ENCODE measurements at places on chromosomes 12 and 14.
A peak's percentile ranks its signal among the peaks of the same experiment; 100 is the strongest.

DNA sequence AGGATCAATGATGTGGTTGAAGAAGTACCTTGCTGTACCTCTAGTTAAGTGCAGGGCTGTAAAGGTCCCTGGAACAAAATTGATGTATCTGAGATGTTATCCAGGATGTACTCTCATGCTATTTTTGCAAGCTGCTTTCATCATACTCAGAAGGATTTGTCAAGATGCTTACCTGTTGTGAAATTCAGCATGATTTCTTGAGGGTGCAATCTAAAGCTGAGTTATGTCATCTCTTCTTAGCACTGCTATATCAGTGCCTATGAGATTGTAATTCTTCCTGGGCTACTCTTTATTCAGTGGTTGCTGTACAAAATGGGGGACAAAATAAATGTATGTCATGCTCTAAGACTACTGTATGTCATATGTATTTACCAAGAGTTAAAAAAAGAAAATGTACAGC, 340.7 kb upstream of the LMO3 start:
- no peak for DNase-seq

- no peak for DNase-seq
Measured at GRCh38 chr14:46964378-46964777, 312.8 kb upstream of the RPL10L start.

DNA sequence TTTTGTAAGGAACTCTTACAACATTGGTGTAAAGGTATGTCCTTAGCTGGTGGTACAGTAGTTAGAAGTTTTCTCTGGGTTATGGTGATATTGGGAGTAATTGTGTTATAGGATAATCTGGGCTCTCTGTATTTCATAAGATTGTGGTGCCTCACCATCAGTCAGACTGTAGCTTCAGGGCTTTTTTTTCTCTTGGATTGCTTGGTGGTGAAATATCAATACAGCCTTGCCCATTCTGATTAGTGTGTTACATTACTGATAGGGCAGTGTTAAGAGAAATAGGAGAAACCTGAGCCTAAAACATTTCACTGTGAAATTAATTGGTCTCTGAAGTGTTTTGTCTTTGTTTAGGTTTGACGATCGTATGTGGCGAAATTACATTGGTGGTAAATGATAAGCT, 71.0 kb downstream of the RCOR1 start:
- no peak for DNase-seq

GRCh38 chr12:100942984-100943749, 148.6 kb downstream of the ANO4 start:
- DNase-seq, result no peak

DNA sequence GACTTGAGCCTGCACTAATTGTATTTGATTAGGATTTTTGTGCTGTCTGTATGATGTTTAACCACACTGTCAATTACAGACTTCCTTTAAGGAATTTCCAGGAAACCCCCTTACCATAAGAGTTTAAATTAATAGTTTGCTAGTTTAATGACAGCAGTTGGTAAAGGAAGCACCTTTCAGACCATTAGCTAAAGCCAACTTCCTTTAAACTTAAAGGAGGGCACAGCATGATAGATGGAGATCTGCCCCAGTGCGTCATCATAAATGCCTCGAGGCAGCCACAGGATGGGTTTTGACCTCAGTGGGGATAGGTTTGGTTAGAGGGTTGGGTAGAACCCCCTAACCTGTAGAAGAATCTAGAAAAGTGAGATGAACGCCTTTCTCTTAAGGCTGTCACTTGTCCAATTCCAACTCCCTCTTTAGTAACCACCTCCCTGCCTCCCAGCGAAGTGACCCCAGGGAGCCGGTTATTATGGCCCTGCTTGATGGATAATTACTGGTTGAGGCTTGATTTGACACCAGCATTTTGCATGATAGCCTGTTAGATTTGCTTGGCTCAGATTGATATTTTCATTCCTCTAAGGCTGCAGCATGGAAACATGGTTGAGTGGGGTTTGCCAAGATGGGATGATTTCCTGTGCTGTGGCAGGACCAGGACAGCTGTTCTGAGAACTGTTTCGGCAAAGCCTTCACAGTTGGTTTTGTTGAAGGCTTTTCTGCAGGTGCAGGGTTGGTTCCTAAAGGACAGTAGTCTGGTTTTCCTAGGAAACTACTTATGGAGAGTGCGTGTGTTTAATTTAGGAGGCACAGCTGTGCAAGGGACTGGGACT, 62.7 kb downstream of the CHST11 start:
- DNase-seq, result peak; percentile 57

DNA sequence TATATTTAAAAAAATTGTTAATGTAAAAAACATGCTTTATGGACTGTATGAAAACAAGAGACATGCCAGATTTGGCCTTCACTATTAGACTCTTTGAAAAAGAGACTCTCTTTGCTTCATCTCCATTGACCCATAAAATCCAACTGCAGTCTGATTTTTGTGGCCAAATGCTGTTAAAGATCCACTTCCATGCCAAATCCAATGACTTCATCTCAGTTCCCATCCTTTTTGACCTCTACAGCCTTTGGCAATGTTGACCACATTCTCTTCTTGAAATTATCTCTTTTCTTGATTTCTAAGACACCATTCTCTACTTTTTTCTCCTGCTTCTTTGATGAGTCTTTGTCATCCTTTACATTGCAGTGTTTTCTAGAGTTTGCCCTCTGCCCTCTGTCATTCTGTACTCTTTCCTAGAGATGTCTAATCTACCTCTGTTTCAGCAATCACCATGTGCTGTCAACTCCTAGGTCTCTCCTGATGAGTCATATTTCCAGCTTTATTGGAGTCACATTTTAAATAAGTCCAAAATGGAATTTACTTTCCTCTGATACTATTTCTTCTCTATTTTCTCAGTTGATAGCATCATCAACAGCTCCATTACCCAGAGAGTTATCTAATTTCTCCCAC, 2.4 kb downstream of the TMPRSS12 start:
- no peak for DNase-seq

- no peak for DNase-seq
Measured at GRCh38 chr14:22837114-22837749, 847 bp downstream of the MMP14 start.

DNA sequence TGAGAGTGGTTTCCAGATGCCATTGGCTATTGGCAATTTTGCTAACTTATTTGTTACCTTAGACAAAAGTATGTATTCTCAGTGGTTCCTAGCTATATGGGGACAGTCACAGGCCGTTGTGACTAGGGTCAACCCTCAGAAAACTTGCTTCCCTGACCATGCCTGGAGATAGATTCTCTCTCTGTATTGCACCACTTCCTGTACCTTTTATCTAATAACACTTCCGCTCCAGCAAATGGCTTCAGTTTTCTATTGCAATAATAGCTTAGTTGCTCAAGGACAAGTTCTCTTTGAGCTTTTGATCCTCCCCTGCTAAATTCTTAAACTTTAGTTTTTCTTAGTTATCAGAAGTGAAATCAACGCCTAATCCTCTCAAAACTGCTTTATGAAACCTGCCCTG, 338.0 kb downstream of the RMST start:
- DNase-seq, result no peak

DNA sequence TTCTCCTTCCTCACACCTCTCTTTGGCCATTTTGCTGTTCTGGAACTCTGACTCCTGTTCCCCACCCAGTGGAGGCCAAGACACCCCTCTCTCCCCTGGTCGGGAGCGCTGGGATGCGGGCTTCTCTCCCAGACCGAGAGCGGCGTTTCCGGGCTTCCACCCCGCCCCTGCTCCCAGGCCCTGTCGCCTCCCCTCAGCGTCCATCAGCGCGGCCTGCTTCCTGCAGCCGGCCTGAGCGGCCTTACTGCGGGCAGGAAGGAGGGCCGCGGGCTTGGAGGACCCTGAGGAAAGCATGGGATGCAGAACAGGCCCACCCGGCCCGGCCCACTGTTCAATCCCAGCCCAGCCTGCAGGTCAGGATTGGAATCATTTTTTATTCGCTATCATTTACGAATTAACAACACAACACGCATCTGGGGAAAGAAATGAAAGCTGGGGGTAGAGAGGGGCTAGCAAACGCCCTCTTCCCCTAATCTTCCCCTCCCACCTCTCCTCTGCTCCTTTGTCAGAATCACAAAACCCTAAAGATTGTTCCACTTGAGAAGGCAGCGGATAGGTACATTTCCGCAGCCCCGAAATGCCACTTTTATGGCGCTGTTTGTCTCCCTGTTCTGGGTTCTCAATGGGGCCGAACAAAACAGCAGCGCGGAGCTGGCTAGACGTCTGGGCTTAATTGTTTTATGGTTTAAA, 3.8 kb upstream of the HOXC8 start:
- no peak for DNase-seq

- DNase-seq, result no peak
Measured at GRCh38 chr12:2378835-2379330, 326.1 kb downstream of the CACNA1C start.

DNA sequence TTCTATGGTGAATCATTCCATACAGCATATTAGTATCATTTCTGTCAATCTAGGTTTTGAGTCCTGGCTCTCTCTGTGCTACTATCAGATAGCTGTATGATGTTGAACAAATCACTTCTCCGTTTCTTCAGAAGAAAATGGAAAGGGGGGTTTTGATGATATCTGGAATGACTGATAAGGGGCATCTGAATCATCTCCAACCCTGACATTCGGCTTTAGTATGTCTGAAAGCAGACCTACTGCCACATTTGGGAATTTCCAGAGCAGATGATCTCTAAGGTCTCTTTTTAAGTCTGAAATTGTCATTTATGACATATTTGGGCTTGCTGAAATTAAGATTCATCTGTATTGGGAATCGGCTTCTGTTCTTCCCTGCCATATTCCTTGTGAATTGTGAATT, 10.1 kb downstream of the MLF2 start:
- no peak for DNase-seq

GRCh38 chr14:104656014-104656714, 33.3 kb upstream of the INF2 start:
- DNase-seq, result no peak

GRCh38 chr14:102225936-102226335, 79.0 kb downstream of the MOK start:
- DNase-seq, result no peak

- DNase-seq, result no peak
Measured at GRCh38 chr12:3293446-3294161, 197.4 kb upstream of the PRMT8 start.

DNA sequence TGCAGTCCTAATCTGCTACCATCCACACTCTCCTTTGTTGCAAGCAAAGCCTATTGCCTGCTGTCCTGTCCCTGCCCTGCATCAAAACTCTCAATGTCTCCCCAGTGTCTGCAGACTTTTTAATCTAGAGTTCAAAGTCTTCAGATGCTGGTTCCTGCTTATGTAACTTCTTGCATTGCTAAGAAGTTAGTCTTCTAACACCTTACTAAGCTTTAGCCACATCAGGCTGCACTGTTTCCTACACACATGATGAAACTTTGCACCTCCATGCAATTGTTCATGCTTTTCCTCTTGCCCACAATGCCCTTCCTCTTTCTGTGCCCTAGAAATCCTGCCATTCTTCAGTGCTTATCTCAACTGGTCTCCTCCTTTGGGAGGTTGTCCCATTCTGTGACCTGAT, 16.2 kb upstream of the DICER1 start:
- no peak for DNase-seq

GRCh38 chr12:131984334-131984733, 34.6 kb downstream of the EP400 start:
- no peak for DNase-seq

GRCh38 chr14:81682134-81682533, 148.5 kb upstream of the SEL1L start:
- DNase-seq, result no peak

GRCh38 chr12:47852096-47852571, 32.4 kb upstream of the HDAC7 start:
- no peak for DNase-seq

DNA sequence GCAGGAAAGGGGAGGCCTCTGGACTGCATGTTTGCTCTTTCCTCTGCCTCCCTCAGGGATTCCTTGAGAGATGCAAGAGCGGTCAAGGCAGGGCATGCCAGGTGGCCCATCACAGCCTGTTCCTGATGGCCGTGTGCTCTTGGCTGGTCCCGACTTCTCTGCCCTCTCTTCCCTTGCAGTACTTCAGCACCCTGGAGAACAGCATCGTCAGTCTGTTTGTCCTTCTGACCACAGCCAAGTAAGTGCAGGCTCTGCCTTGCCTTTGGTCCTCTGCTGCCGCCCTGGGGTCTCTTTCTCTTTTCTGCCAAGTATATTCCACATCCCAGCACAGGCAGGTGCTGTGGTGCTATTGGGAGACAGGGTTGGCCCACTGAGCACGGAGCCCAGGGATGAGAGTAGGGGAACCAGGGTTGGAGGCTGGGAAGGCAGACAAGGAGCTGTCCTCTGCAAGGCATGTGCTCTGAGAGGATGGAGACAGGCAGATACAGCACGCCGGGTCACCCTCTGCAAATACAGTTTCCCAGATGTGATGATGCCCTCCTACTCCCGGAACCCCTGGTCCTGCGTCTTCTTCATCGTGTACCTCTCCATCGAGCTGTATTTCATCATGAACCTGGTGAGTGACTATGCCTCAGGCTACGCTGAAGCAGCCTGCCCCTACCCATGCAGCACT, 51.9 kb downstream of the TPCN1 start:
- DNase-seq, result no peak

DNA sequence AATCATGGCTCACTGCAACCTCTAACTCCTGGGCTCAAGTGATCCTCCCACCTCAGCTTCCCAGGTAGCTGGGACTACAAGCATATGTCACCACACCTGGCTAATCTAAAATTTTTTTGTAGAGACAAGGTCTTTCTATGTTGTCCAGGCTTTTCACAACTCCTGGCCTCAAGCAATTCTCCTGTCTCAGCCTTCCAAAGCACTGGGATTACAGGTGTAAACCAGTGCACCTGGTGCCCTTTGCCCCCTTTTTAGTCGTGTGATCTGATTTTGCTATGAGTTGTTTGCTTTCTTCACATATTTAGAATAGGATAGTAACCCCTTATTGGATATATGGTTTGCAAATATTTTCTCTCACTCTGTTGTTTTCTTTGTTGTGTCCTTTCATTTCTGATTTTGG, 1.7 kb upstream of the RAD52 start:
- no peak for DNase-seq

- no peak for DNase-seq
Measured at GRCh38 chr12:114661245-114661644, 22.7 kb downstream of the TBX3 start.

GRCh38 chr14:81388336-81388735, 11.8 kb downstream of the STON2 start:
- no peak for DNase-seq

DNA sequence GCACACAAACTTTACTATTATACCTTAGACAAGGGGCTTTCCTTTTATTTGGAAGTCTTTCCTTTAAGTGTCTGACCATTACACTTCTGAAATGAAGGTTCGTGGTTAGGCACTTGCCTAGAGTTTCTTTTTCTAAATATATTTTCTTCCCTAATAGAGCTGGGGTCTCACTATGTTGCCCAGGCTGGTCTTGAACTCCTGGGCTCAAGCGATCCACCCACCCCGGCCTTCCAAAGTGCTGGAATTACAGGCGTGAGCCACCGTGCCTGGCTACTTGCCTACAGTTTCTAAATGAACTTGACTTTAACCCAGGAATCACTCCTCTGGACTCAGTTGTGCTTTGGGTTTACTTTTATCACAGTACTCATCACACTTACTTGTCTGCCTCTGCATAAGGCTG, 57.6 kb downstream of the PEBP1 start:
- no peak for DNase-seq

- no peak for DNase-seq
Measured at GRCh38 chr12:90936230-90937005, 18.6 kb downstream of the CCER1 start.

GRCh38 chr12:3446235-3446634, 44.8 kb upstream of the PRMT8 start:
- DNase-seq, result no peak

- no peak for DNase-seq
Measured at GRCh38 chr14:76720382-76720813, 40.9 kb upstream of the VASH1 start.

All from NCI-H2081 treated with DMSO at 0.1 percent for 48 hours (cell line).